Smooth muscle cell of trachea (primary cell): ENCODE measurements at places on chromosomes 13 and 19. TPM values are rescaled to one million over a fixed set of nuclear protein-coding genes. Genes with fewer than 3 reads are reported as not detected.

MYH14 gene
- total RNA-seq: not detected in 2 replicates

RNF225 gene
- 0.66 TPM in 1 of 2 replicates, not detected in the other for total RNA-seq

SHD gene
- not detected in 2 replicates for total RNA-seq

TMEM238 gene
- total RNA-seq: 0.58 and 0.83 TPM in 2 replicates

CEACAM3 gene
- total RNA-seq: not detected in 2 replicates

ADAMTS10 gene
- 4.4 and 11.9 TPM in 2 replicates for total RNA-seq

ZFP14 gene
- 3.5 and 4.8 TPM in 2 replicates for total RNA-seq

SPTBN4 gene
- 12.9 and 18.4 TPM in 2 replicates for total RNA-seq

DCT gene
- total RNA-seq: 0.17 TPM in 1 of 2 replicates, not detected in the other

FSD1 gene
- total RNA-seq: 12.9 and 19.2 TPM in 2 replicates

VAV1 gene
- not detected in 2 replicates for total RNA-seq

CYP2A6 gene
- total RNA-seq: not detected in 2 replicates

PSG7 gene
- 0.17 and 0.44 TPM in 2 replicates for total RNA-seq

KIR3DL1 gene
- not detected in 2 replicates for total RNA-seq
